Heart right ventricle (tissue), 16 donors: ENCODE measurements at places on chromosomes 1 and 21.

- H3K36me3 ChIP-seq = no peaks in the 10 kb centered on the region
- no peak within 1 kb of the TSS for H3K4me3 ChIP-seq
- H3K4me1 ChIP-seq = no peaks in the 10 kb centered on the region
- DNase-seq = no peak
Measured at GRCh38 chr1:222547944-222548671, at the start of gene HHIPL2. TSS of gene HHIPL2 (minus strand) at chr1:222548104. CDS start at chr1:222548044, 60 bp downstream.

- no peak overlapping the region for H3K4me3 ChIP-seq
- no peaks in the 10 kb centered on the region for H3K27me3 ChIP-seq
- H3K4me1 ChIP-seq = no peaks in the 10 kb centered on the region
- H3K36me3 ChIP-seq = peaks cover 54% of the 10 kb centered on the region
- H3K27ac ChIP-seq = no peak overlapping the region
Measured at GRCh38 chr1:62643283-62643682, 44.9 kb downstream of the DOCK7 start.

GRCh38 chr1:44881011-44881632 is 38.1 kb upstream of the PTCH2 start:
- peak overlapping the region; percentile 38 for H3K27ac ChIP-seq
- H3K4me3 ChIP-seq = no peak overlapping the region
- H3K36me3 ChIP-seq = no peaks in the 10 kb centered on the region
- H3K27me3 ChIP-seq = no peaks in the 10 kb centered on the region

DNA sequence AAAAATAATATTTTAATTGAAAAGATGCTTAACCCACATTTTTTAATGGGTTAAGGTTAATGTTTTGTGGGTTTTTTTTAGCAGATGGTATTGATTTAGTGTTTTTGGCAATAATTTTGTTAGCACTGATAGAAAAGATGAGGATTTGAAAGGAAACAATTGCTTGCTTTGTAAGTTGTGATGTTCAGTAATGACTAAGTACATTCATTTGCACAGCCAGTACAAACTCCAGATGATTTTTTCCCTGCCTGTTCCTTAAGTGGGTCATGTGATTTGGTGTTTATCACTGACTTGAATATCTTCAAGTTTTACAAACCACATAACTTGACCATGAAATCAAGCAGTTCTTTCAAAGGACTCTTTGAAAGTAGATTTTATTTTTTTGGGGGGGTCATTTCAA is 15.0 kb downstream of the DISP1 start:
- H3K27ac ChIP-seq = no peak overlapping the region
- no peak for DNase-seq
- no peaks in the 10 kb centered on the region for H3K36me3 ChIP-seq
- no peaks in the 10 kb centered on the region for H3K4me1 ChIP-seq
- H3K27me3 ChIP-seq = no peaks in the 10 kb centered on the region

DNA sequence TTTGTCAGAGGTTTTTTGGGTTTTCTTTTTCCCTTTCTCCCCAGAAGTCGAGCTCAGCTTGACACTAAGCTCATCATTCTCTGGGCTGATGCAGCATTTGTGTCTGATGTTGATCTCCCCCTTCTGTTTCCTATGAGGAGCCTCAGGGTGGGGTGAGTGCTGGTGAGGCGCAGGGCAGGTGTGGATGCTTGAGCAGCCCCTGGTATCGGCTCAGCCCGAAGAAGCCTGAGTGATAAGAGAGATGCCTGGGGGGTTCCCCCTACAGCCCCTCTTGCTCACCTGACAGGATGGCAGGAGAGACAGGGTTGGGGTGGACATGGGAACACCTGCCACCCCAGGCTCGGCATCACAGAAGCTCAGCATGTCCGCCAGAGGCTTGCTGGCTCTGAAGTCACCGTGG is 239.0 kb downstream of the RHOU start:
- H3K27me3 ChIP-seq = no peaks in the 10 kb centered on the region
- no peak for DNase-seq
- H3K4me1 ChIP-seq = peaks cover 10% of the 10 kb centered on the region
- no peak overlapping the region for H3K27ac ChIP-seq

DNA sequence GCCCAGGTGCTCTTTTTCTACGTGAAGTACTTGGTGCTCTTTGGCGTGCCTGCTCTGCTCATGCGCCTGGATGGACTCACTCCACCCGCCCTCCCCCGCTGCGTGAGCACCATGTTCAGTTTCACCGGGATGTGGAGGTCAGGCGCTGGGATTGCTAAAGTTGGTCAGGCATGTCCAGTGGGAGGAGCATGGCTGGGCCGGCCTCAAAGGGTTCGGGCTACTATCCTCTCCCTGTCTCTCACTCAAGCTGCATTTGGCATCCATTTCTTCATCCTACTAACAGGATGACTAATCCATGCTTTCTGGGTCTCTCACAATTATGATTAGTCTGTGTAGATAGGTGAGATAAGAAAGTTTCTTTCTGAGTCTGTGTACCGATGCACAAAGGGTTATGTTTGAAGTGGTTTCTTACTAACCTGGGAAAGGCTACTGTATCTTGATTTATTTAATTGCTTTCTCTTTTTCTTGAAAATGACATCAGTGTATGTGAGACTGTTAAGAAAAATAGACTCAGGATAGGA is 135.9 kb downstream of the HHAT start:
- H3K27me3 ChIP-seq = no peaks in the 10 kb centered on the region
- no peaks in the 10 kb centered on the region for H3K36me3 ChIP-seq
- H3K4me1 ChIP-seq = no peaks in the 10 kb centered on the region
- DNase-seq = no peak
- no peak overlapping the region for H3K27ac ChIP-seq

DNA sequence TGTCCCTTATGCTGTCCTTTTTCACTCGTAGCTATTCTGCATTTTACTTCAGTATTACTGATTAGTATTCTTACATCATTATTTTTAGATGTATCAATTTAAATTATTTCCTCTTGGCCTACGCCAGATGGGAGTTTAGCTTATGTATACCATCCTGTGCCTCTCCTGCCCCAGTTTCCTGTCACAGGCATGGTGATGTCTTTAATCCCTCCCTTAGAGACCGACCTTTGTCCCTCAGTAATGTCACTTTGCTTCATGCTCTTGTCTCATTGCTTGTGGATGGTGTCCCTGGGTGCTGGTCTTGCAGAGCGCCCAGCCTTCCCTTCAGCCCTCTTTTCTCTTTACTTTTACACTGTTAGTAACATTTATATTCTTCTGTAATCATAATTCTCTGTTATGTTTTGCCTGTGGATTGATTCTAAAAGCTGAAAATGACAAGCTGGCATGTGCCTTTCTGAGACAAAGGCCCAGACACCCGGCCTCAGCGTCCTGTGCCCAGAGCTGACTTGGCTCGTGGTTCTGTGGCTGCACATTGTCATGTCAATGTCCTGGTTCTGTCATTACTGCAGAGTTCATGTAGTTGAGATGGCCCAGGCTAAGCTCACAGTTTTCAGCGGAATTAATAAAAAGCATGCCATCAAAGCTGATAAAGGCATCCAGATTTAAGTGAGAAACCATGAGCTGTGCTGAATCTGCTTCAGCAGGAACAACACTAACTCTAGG is 100.7 kb downstream of the MTR start:
- H3K4me3 ChIP-seq = no peak overlapping the region
- H3K4me1 ChIP-seq = peaks cover 53% of the 10 kb centered on the region
- peak; percentile 47 for DNase-seq
- H3K27me3 ChIP-seq = no peaks in the 10 kb centered on the region
- peaks cover 5% of the 10 kb centered on the region for H3K36me3 ChIP-seq

GRCh38 chr1:214021321-214021720 is 33.5 kb downstream of the PROX1 start:
- H3K4me1 ChIP-seq = no peaks in the 10 kb centered on the region
- no peaks in the 10 kb centered on the region for H3K36me3 ChIP-seq
- DNase-seq = no peak
- no peak overlapping the region for H3K27ac ChIP-seq

GRCh38 chr1:194818674-194819073 is 1632.3 kb upstream of the B3GALT2 start:
- H3K4me3 ChIP-seq = no peak overlapping the region
- H3K27ac ChIP-seq = no peak overlapping the region
- H3K27me3 ChIP-seq = no peaks in the 10 kb centered on the region
- no peaks in the 10 kb centered on the region for H3K36me3 ChIP-seq
- no peak for DNase-seq

- H3K4me1 ChIP-seq = no peaks in the 10 kb centered on the region
- H3K4me3 ChIP-seq = no peak overlapping the region
- H3K36me3 ChIP-seq = no peaks in the 10 kb centered on the region
- no peak for DNase-seq
Measured at GRCh38 chr1:3032371-3033039, 11.2 kb downstream of the ACTRT2 start.

DNA sequence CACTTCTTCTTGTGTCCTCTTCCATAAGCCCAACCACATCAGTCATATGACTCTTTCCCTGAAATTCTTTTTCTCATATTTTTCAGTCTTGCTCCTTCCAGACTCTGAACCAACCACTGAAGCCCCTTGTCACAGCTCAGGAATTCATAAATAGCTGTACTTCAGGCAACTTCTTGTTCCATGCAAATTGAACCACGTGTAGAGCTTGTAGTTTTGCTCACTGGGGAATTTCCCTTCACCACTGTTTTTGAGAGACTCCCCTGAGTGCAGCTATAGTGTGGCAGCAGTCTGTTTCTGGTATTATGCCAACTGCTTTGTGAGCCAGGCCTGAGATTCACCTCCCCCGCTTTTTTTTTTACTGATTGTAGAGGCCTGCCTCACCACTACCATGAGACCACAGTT is 150.3 kb upstream of the SPAG17 start:
- no peaks in the 10 kb centered on the region for H3K27me3 ChIP-seq
- no peak overlapping the region for H3K27ac ChIP-seq
- DNase-seq = no peak
- no peak overlapping the region for H3K4me3 ChIP-seq

DNA sequence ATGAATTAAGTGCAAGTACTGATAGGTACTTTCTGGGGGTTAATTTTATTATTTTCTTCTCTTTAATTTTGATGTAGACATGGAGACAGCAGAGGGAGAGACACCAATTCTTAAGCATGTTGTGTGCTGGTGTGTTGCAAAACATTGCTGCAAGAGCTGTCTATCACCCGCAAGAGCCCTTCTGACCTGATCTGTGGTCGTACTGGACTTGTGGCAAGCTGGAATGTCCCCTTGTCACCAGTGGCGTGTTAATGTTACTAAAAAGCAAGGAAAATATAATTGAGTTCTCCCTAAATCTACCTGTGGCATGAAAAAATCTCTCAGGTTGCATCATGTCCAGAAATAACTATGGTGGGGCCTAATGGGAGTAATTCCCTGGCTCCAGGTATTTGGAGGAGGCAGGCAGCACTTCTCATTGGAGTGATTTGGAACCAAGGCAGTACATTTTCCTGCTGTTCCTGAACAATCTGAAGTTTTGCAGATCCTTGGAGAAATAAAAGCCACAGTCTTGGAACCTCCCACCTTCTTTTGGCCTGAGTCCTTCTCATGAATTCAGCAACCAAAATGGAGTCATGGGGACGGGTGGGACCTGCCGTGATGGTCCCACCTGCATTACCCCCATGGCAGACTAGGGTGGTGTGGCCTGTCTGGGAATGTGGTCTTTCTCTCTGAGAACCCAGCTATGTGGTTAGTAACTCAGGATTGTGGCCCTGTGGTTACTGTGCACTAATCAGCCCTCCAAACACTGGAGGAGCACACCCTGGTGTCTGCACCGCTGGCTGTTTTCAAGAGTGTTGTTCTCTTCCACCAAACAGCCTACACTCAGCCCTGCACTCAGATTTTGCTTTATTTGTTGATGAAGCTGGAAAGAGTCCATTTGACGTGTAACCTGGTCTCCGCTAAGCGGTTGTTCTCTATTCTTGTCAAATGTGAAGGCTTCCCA is 57.4 kb downstream of the GALNT2 start:
- no peak overlapping the region for H3K27ac ChIP-seq
- H3K27me3 ChIP-seq = no peaks in the 10 kb centered on the region
- H3K4me1 ChIP-seq = peaks cover 56% of the 10 kb centered on the region

GRCh38 chr1:27047914-27048313 is 35.3 kb upstream of the TENT5B start:
- no peaks in the 10 kb centered on the region for H3K27me3 ChIP-seq
- no peak overlapping the region for H3K27ac ChIP-seq
- no peak overlapping the region for H3K4me3 ChIP-seq
- peaks cover 22% of the 10 kb centered on the region for H3K4me1 ChIP-seq

DNA sequence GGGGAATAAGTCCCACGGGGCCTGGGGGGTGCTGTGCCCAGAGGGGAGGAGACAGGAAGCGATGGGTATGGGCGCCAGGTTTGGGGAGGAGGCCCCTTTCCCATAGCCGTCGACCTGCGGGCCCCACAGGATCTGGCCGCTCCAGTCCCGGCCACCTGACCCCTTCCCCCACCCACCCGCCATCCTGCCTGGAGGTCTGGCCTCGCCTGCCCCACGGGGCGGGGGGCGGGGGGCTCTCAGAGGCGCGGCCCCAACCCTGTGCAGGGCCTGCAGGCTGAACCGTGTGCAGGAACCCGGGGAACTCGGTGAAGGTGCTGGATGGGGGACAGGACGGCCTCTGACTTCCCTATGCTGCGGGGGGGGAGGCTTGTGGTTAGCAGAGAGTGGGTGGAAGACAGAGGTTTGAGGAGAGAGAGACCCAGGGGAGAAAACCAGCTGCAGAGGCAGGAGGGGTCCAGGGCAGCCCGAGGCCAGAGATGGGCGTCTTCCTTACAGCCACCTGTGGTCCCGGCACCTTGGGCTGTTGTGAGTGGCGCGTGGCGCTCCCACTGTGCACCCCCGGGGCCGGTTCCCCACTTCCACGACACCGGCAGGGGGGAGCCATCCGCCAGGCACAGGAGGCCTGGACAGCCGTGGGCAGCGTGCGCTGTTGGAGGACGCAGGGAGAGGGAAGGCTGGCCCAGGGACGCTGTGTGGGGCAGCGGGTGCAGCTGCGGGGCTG is 2.5 kb upstream of the TNFRSF18 start:
- H3K27ac ChIP-seq = no peak overlapping the region
- no peaks in the 10 kb centered on the region for H3K36me3 ChIP-seq
- DNase-seq = peak; percentile 9

- no peak overlapping the region for H3K4me3 ChIP-seq
- DNase-seq = no peak
- no peaks in the 10 kb centered on the region for H3K27me3 ChIP-seq
- no peaks in the 10 kb centered on the region for H3K36me3 ChIP-seq
Measured at GRCh38 chr1:202844259-202844658, 33.5 kb downstream of the PCAT6 start.

DNA sequence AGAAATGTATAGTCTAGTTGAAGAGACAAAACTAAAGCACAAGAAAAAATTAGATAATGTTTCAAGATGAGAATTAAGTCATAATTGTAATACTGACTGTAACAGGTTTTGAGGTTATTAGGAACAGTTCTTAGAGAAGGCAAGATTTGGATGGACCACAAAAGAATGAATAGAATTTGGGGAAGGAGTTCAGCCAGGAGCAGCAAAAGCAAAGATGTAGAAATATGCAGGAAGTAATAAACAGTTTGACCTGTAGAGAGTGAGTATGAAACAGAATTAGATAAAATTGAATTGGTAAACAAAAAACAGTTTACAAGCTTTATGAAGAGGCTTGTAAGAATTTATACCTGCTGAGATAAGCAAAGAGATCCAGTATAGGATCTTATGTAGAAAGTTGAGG is 16.3 kb downstream of the VPS45 start:
- peak overlapping the region; percentile 11 for H3K27ac ChIP-seq
- no peak overlapping the region for H3K4me3 ChIP-seq
- DNase-seq = no peak
- H3K4me1 ChIP-seq = peaks cover 12% of the 10 kb centered on the region
- H3K36me3 ChIP-seq = peaks cover 81% of the 10 kb centered on the region
- no peaks in the 10 kb centered on the region for H3K27me3 ChIP-seq
